Body of pancreas (tissue), 4 donors: ENCODE measurements at places on chromosomes 2 and 18. TPM values are rescaled to one million over a fixed set of nuclear protein-coding genes. Genes with fewer than 3 reads are reported as not detected.

DNA sequence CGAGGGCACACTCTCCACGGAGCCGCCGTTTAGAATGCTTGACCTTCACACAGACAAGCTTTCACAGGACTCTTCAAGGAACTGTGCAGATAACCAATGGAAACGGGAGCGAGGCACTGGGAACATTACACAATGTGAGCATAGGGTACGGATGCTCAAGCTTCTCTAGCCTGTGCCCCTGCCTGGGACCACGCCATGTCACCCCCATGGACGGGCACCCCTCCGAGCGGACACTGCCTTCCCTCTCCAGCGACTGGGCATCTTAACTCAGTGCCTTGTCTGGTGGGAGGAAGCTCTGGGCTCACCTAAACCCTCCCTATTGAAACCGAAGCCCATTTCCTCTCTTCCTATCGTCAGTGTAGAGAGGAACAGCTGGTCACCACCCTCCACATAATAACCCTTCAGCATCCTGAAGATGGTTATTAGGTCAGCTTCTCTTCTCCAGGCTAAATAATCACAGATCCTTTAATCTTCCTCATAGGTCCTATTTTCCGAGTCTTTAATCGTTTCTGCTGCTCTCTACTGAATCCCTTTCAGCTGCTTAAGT is 626.7 kb downstream of the GALR1 start:
- no peak overlapping the region for H3K4me3 ChIP-seq
- no peaks in the 10 kb centered on the region for H3K36me3 ChIP-seq
- no peaks in the 10 kb centered on the region for H3K27me3 ChIP-seq
- H3K27ac ChIP-seq: no peak overlapping the region
- DNase-seq: no peak
- no peaks in the 10 kb centered on the region for H3K4me1 ChIP-seq

GRCh38 chr2:197054437-197054836 is 127.9 kb upstream of the PGAP1 start:
- DNase-seq: no peak
- no peaks in the 10 kb centered on the region for H3K36me3 ChIP-seq
- no peaks in the 10 kb centered on the region for H3K4me1 ChIP-seq
- H3K27me3 ChIP-seq: no peaks in the 10 kb centered on the region

DNA sequence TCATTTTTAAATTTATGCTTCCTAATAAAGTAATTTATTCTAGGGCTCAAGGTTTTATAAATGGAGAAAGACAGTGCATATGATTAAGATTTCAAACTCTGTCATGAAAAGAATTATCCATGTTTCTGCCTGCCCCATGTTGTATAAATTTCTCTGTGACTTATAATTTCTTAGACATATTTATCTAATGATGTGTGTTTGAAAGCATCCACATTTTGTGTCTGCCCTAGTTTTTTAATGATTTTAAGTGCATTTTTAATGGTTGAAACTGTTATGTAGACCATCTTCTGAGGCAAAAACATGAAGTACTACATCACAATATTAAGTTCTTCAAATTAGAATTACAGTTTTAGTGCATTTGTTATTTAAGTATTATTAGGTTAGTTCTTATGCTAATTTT is 71.2 kb downstream of the PTPRM start:
- no peak overlapping the region for H3K27ac ChIP-seq
- H3K4me1 ChIP-seq: peaks cover 3% of the 10 kb centered on the region
- no peak for DNase-seq
- H3K4me3 ChIP-seq: no peak overlapping the region
- no peaks in the 10 kb centered on the region for H3K27me3 ChIP-seq
- H3K36me3 ChIP-seq: no peaks in the 10 kb centered on the region

GRCh38 chr2:131058920-131059319 is 34.3 kb downstream of the FAM168B start:
- no peak for DNase-seq
- peaks cover 24% of the 10 kb centered on the region for H3K4me1 ChIP-seq
- no peaks in the 10 kb centered on the region for H3K27me3 ChIP-seq
- no peak overlapping the region for H3K4me3 ChIP-seq

GRCh38 chr2:110804915-110805314 is 72.5 kb downstream of the ACOXL start:
- H3K27ac ChIP-seq: no peak overlapping the region
- H3K36me3 ChIP-seq: no peaks in the 10 kb centered on the region
- no peak for DNase-seq
- H3K4me1 ChIP-seq: no peaks in the 10 kb centered on the region

- H3K36me3 ChIP-seq: no peaks in the 10 kb centered on the region
- H3K4me3 ChIP-seq: no peak overlapping the region
- no peak for DNase-seq
- H3K27ac ChIP-seq: no peak overlapping the region
These were observed 175.8 kb upstream of the HNRNPA3 start for GRCh38 chr2:177036747-177037146.

DNA sequence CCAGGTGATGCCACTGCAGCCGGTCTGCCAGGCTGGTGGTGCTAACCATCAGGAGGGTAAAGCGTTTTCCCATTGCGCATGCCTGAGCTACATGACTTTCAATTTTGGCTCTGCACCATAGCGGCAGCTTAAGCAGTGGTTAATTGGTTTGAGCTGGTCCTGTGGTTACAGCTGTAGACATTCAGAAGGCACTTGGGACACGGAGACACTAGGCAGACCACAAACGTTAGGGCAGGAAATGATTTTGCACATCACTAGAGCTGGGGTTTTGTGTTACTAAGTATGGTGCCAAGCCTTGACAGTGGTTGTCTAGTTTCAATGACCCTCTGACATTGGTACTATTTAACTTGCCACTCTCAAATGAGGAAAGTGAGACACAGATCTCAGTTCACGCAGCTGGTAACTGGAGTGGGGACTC is 28.9 kb upstream of the CNOT11 start:
- H3K4me1 ChIP-seq: no peaks in the 10 kb centered on the region
- no peaks in the 10 kb centered on the region for H3K27me3 ChIP-seq
- no peak overlapping the region for H3K4me3 ChIP-seq
- DNase-seq: no peak
- no peaks in the 10 kb centered on the region for H3K36me3 ChIP-seq

DNA sequence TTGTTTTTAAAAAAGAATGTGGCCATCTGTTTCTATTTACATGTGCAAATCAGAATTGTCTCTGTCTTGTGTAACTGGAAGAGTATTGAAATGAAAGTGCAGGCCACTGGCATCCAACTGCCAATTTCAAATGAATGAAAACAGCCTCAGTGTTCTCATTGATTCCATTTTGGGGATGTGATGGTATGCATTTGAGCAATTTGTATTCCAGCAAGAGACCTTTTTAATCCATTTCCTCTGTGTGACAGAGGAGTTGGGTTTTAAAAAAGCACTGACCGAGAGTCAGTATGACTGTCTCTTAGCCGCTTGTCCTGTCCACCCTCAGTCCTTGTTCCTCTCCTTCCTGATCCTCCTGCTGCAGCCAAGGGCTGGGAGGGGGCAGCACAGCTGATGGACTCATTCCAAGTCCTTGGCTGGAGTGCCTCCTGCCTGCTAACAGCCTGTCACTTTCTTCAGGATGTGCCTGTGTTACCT is 50.0 kb downstream of the ASAP2 start:
- no peak overlapping the region for H3K4me3 ChIP-seq
- H3K27ac ChIP-seq: no peak overlapping the region
- H3K4me1 ChIP-seq: peaks cover 14% of the 10 kb centered on the region
- no peaks in the 10 kb centered on the region for H3K36me3 ChIP-seq
- H3K27me3 ChIP-seq: no peaks in the 10 kb centered on the region

- H3K27me3 ChIP-seq: no peaks in the 10 kb centered on the region
- H3K4me3 ChIP-seq: no peak overlapping the region
These were observed 14.0 kb upstream of the DNER start for GRCh38 chr2:229728370-229728769.

DNA sequence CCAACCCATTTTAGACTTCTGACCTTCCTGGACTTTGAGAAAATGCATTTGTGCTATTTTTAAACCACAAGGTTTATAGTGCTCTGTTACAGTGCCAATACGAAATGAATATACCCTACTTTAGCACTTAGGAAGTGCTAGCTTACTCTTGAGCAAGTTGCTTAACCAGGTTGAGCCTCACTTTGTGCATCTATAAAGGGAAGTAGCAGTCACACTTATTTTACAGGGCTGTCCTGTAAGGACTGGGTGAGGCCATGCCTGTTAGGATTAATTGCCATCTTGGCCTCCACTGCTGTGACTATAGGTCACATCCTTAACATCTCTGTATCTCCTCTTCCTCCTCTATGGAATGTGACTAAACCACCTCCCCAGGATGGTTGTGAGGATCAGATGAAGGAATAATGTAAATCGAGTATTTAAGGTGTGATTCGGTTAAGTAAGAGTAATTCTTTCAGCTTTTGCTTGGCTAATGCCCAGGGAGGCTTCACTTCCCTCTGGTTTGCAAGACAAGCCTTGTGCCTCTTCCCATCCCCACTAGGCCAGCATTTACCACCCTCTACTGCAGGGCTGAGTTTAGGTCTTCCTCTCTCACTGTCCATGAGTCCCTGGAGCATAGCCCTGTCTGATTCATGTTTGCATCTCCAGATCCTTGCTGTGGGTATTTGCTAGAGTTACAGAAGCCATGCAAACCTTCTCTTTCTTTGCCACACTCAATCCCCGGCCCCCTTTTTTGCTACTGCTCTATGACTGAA is 341.2 kb downstream of the ZNF521 start:
- no peaks in the 10 kb centered on the region for H3K36me3 ChIP-seq
- no peaks in the 10 kb centered on the region for H3K4me1 ChIP-seq
- no peak for DNase-seq
- H3K27me3 ChIP-seq: no peaks in the 10 kb centered on the region
- no peak overlapping the region for H3K27ac ChIP-seq

DNA sequence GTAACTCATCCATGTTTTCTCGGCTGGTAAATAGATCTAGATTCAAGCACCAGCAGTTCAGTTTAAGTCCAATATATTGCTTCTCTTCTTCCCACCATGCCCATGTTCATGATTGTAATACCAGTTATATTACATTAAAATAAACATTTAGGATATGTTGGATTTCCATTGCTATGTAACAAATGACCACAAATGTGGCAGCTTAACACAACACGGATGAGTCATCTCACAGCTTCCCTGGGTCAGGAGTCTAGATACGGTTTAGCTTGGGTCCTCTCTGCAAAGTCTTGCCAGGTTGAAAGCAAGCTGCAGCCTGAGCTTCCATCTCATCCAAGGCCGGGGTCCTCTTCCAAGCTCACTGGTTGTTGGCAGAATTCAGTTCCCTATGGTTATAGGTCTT is 39.4 kb upstream of the SMAD2 start:
- DNase-seq: no peak
- peaks cover 5% of the 10 kb centered on the region for H3K4me1 ChIP-seq
- no peak overlapping the region for H3K27ac ChIP-seq
- no peak overlapping the region for H3K4me3 ChIP-seq
- H3K36me3 ChIP-seq: no peaks in the 10 kb centered on the region
- no peaks in the 10 kb centered on the region for H3K27me3 ChIP-seq

- H3K27ac ChIP-seq: peak overlapping the region; percentile 73
- no peaks in the 10 kb centered on the region for H3K27me3 ChIP-seq
- no peaks in the 10 kb centered on the region for H3K36me3 ChIP-seq
- H3K4me3 ChIP-seq: no peak overlapping the region
- DNase-seq: peak; percentile 92
These were observed 9.1 kb upstream of the STK39 start for GRCh38 chr2:168256448-168256847.

FMNL2 gene
- 44.4 TPM for total RNA-seq

FHOD3 gene
- total RNA-seq: 0.52 TPM

RGPD4 gene
- total RNA-seq: not detected
